ENCODE measurements at places on chromosomes 11 and 22.

GRCh38 chr22:49188091-49188490 is 639.6 kb downstream of the BRD1 start:
- no peak for DNase-seq

- DNase-seq: no peak
These were observed 11.4 kb upstream of the APOL3 start for GRCh38 chr22:36171941-36172340.

- DNase-seq: no peak
These were observed 34.0 kb downstream of the AMBRA1 start for GRCh38 chr11:46559815-46560214.

GRCh38 chr11:27303903-27304302 is 59.1 kb downstream of the CCDC34 start:
- DNase-seq: no peak

- DNase-seq: no peak
These were observed 13.4 kb downstream of the PRDM11 start for GRCh38 chr11:45159781-45160365.

- DNase-seq: no peak
These were observed 133.8 kb upstream of the TRPC6 start for GRCh38 chr11:101717619-101718018.

DNA sequence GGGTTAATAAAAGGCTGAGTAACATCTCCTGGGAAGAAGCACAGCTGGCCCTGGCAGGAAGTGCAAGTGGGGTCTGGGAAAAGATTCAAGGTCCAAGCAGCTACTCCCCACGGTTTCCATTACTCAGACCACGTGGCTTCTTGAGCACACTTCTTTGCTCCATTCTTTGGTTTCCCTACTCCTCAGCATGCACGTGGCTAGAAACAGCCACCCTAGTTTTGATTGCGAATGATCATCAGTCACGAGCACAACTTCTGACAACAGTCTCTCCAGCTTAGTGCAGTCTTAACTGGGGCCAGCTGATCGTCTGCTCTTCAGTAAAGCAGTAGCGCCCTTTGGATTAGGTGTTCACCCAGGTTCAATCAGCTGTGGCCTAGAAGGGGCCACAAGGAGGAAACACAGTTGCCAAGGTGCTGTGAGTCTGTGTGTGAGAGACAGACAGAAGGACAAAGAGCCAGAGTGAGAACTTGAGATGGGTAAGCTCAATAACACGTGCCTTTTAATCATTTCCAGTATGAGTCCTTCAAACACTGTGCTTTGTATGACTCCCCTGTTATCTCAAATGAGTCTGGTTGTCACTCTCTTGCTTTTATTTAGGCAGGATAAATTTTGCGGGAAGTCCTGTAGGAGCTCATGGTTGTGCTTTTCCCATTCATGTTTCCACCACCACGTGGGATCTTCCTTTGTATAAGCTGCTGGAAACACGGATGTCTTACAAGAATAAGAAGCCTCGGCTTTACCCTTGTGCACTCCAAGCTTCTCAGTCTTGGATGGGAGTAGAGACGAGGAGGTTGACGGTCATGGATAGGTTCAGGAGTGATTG is 901 bp upstream of the PARVA start:
- no peak for DNase-seq

DNA sequence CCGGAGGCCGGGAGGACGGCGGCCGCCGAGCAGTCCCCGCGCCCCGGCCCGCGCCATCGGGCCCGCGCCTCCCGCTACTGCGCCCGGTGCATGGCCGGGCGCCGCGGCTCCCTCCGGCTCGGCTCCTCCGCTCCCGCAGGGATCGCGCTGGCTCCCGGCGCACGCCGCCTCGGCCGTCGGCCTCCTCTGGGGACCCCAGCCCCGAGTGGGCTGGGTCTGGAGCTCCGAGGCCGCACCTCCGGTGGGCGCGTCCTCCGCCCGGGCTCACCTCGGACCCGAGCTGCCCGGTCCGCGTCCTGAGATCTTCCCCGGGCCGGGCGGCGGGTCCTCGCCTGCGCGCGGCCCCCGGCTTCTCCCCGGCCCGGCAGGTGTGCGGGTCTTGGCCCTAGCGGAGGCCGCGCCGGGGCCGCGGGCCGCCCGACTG is 251 bp downstream of the SHISA8 start:
- DNase-seq: no peak

DNA sequence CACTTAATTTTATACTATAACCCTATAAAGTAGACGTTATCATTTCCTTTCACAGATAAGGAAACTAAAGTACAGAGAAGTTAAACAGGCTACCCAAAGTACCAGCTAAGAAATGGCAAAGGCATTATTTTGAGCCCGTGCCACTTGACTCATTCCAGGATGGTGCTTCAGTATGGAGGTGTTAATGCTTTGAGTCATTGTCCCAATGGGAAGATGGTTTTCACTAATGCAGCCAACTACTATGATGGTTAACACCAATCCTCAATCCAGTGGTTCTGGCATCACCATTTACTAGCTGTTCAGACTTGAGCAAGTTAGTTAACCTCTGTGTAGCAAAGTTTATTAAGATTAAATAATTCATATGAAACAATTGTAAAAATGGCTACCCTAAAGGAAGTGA is 123.1 kb upstream of the SLC5A12 start:
- DNase-seq: no peak

DNA sequence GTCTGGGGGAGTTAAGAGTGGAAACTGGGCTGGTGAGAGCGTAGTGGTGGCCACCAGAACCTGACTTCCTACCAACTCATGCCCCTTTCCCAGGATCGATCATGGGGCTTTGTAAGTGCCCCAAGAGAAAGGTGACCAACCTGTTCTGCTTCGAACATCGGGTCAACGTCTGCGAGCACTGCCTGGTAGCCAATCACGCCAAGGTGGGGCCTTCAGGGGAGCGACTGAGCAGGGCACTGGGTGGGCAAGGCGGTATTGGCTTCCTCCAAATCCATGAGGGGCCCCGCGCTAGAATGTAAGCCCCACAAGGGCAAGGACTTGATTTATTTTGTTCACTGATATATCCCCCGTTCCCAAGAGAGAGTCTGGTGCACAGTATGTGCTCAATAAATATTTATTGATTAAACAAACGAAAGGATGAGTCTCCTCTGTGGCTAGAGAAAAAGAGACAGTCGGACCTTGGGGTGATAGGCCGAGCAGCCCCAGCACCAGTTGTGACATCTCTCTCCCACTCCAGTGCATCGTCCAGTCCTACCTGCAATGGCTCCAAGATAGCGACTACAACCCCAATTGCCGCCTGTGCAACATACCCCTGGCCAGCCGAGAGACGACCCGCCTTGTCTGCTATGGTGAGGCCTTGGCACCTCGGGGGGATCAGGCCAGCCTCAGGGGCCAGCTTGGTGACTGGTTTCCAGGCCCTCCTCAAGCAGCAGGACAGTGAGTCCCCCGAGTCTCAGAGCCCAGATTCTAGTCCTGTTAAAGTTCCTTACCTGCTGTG is 765 bp downstream of the ZFPL1 start:
- DNase-seq: no peak

DNA sequence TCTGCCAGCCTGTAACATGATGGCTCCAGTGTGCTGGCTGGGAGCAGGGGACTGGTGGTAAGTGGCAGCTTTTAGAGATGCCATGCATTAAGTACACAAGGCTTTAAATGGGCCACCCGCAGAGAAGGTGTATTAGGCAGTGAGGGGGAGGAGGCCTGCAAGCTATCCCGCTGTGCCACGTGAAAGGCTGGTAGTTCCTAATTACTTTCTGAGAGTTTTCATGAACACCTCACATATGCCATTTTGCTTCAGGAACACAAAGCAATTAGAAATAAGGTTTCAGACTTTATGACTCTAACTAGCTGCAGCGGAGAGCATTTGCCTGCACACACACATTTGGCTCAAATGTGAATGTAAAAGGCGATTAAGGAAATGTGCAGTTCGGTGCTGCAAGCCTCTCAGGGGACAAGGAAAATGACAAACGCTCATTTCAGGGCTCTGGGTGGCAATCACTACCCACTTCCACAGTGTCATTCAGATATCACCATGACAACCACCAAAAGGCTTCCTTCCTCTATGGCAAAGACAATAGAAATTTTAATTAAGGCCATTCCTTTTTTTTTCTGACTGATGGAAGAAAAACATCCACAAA is 116.6 kb downstream of the PLEKHA7 start:
- no peak for DNase-seq

GRCh38 chr22:46464701-46465344 is 72.6 kb downstream of the CELSR1 start:
- no peak for DNase-seq

DNA sequence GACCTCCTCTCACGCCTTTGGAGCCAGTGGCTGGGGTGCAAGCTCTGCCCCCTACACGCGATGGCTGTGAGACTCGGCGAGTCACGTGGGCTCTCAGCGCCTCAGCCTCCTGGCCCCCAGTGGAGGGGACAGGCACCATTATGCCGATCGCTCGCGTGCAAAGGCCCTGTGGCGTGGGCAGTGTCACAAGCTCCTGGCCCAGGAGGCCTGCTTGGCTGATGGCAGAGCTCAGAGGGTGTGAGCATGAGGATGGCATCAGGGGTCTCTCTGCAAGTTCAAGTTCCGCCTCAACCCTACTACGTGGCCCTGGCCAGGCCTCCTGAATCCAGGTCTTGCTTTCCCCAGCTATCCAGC is 90.8 kb upstream of the KCNQ1OT1 start:
- no peak for DNase-seq

GRCh38 chr22:46586531-46587011 is 33.6 kb upstream of the GRAMD4 start:
- no peak for DNase-seq

GRCh38 chr11:81707881-81708280 is 1025.8 kb downstream of the FAM181B start:
- peak; percentile 1 for DNase-seq

DNA sequence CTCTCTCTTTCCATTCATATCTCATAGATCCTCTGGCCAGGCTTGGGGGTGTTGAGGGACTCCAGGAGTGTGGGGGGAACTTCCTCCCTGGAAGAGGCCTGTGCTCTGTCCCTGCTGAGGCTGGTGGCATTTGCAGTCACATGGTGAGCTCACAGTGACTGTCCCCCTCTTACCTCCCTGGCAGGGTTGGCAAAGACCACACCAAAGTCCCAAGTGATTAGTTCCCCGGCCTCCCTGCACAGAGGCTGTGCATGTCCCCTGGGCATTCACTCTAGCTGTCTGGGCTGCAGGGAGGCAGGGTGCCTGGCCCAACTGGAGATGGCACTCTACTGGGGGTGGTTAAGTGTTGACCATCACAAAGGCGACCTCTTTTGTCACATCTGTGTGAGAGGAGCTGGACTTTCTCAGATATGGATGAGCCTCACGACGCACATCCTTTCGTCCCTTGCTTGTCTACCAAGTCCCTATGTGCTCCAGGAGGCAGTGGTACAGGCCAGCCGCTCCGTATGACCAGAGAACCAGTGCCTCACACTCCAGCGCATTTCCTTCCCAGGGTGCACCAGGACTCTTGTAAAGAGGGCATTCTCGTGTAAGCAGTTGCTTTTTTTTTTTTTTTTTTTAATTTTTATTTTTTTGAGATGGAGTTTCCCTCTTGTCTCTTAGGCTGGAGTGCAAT is 8.8 kb downstream of the TANGO2 start:
- no peak for DNase-seq

DNA sequence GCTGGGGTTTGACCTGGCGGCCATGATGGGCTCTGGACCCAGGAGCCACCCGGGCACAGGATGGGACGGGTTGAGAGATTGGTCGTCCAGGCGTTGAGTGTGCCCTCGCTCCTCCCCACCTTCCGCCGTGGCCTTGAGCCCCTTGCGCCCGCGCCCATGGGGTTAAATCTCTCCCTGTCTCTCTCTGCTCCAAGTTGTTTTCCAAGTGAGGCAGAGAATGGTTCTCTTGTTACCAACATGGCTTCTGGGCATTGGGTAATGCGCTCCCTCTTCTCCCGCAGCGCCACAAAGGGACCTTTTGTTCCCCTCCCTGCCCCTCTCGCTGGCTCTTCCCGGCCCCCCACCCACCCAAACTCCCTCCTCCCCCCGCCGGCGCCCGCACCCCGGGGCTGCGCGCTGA is 18.8 kb upstream of the PICK1 start:
- no peak for DNase-seq

DNA sequence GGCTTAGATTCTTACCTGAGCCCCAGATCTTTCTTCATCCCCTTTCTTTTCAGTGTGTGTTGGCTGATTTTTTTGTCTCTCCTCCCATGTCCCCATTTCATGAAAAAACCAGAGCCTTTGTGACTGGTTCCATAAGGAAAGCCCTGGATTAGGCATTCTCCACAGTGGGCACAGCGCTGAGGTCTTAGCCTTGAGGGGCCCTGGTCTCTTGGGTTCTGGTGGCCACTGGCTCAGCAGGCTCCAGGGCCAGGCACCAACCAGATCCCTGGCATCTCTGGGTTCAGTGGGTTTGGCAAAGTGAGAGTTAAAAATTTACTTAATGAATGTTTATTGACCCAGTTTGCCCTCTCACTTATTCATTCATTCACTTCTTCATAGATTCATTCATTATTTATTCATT is 49.5 kb upstream of the ACCSL start:
- DNase-seq: no peak

GRCh38 chr11:33635161-33635560 is 65.5 kb downstream of the C11orf91 start:
- no peak for DNase-seq

- no peak for DNase-seq
These were observed 2.4 kb downstream of the LINC01488 start for GRCh38 chr11:69483691-69484426.

GRCh38 chr22:24359452-24360120 is 67.8 kb upstream of the ADORA2A start:
- no peak for DNase-seq

- no peak for DNase-seq
These were observed 350.0 kb upstream of the NCAM1 start for GRCh38 chr11:112610996-112611750.

DNA sequence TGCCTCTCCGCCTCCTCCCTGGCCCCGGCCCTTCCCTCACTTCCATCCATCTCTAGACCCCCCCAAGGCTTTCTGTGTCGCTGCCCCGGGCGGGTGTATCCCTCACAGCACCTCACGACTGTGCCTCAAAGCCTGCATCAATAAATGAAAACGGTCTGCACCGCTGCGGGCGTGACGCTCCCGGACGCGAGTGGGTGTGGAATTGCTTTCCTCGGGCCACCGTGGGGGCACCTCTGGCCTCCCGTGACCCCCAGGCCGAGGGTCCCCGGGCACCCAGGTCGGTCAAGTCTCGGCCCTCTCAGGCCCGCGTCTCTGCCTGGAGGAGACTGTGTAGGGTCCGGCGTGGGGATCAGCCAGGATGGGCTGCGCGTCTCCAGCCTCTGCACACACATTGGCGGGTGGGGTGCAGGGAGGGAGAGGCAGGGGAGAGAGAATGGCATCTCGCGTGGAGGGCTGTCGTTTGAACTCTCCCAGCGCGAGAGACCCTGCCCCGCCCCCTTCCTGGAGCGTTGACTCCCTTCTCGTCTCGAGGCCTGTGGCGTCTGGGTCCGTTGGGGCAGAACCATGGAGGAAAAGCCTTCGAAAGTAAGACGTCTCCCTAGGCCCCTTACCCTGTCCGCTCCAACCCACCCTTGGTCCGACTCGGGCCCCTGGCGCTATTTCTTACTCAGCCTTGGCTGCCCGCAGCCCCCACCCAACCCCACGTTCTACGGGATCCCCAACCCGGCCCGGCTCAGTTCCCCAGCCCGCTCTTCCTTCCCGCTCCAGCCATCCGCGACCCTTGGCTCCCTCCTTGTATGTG is at the start of gene CATSPERZ:
CATSPERZ (plus strand) TSS at position 512 of the 802 bp plus-strand sequence; CDS start at position 565, 53 bp downstream.
- DNase-seq: no peak

Data from Jurkat, Clone E6-1 (cell line).